HFF-Myc (cell line): ENCODE measurements at places on chromosomes 13 and 19.
A peak's percentile ranks its signal among the peaks of the same experiment; 100 is the strongest.

DNA sequence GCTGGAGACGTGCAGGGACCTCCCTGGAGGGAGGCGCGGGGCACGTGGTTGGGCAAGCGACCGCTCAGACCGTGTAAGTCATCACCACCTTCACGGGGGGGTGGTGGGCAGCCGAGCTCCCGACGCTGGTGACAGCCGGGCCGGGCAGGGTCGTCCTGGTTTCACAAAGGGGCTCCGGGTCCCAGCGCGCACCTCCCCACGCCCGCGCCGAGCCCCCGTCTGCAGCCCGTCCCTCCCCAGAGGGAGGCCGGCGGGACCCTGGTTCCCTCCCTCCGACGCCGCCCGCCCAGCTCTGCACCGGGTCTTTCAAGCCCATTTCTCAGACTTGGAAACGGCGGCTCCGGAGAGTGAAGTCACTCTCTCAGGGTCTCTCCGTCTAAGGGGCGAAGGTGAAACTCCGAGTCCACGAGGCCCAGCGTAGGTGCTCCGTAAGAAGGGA lies 729 bp upstream of the ARID3A start:
- DNase-seq, result peak; percentile 41

DNA sequence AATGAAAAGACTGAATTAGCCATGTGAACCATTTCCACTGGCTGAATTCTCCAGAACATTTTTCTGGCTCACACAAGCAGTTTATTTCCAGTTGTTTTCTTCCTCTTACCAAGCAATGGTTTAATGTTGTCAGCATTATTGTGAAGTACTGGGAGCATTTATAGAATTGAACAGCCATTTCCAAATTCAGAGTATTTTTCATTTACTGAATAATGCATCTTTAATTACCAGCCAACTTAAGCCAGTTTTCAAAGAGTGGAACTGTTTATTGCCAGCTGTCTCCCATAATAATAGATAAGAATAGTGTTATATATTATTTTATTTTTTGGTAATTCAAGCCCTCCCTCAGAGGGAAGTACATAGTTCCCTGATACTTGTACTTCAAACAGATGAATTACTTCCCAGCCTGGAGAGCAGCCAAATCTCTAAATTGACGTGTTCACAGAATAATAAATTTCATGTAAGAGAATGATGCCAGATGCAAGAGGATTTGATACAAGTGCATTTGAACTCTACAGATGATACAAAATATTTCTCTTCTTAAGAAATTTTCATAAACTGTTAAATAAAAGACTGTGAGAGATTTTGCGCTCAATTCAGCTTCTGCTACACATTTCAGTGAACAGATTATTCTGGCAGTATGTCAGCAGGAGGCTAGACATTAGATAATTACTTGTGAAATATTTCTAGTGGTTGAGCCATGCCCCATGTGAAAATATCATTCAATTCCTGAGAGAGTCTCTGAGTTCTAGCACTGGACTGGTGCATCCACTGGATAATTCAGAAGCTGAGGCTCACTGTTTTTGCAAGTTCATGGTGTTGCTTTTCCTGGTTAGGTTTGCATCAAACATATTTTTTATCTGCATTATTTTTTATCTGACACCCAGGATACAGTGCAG lies 315.9 kb downstream of the SLC7A1 start:
- DNase-seq, result no peak

GRCh38 chr19:17025361-17025760 lies 1.2 kb downstream of the CPAMD8 start:
- DNase-seq, result no peak

GRCh38 chr19:29446361-29446760 lies 79.4 kb upstream of the VSTM2B start:
- DNase-seq, result no peak

DNA sequence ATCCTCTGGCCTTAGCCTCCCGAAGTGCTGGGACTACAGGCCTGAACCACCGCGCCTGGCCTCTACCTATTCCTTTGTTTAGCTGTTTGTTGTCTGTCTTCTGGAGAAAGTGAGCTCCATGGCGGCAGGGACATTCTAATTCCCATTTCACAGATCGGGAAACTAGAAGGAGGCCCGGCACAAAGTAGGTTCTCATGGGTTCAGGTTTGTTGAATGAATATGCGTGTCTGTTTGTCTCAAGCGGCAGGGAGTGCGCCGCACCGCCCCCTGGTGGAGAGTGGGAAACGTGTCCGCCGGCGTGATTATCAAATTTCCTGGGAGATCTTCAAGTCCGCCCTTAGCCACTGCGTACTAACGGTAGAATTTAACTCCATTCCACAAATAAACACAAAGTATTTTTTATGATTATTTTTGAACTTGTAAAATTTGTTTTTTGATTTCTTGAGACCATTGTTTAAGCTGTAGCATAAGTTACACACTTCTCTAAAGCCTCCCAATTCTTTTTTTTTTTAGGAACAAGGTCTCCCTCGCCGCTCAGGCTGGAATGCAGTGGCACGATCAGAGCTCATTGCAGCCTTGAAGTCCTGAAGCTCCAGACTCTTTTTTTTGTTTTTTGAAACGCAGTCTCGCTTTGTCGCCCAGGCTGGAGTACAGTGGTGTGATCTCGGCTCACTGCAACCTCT lies 8.9 kb upstream of the CCDC9 start:
- no peak for DNase-seq

DNA sequence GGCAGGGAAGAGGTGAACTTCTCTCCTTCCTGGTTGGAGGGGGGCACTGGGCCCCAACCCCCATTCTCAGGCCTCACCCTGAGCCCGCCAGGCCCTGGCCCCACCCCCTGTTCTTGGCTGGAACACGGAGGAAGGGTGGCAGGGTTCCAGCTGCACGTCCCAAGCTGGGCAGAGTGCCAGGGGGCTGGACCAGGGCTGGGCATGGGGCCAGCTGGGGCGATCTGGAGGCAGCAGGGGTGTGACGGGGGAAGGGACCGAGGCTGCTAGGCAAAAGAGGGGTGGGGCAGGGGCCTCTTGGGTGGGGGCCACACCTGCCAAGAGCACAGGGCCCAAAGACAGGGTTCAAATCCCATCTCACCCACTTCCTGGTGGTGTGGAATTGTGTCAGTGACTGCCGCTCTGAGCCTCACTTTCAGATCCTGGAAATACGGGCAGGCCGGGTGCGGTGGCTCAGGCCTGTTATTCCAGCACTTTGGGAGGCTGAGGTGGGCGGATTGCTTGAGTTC lies 2.2 kb downstream of the HIF3A start:
- peak; percentile 70 for DNase-seq

GRCh38 chr13:42009057-42009456 lies 39.4 kb upstream of the DGKH start:
- DNase-seq, result no peak

GRCh38 chr19:39554701-39555311 lies 14.8 kb upstream of the EID2 start:
- no peak for DNase-seq

DNA sequence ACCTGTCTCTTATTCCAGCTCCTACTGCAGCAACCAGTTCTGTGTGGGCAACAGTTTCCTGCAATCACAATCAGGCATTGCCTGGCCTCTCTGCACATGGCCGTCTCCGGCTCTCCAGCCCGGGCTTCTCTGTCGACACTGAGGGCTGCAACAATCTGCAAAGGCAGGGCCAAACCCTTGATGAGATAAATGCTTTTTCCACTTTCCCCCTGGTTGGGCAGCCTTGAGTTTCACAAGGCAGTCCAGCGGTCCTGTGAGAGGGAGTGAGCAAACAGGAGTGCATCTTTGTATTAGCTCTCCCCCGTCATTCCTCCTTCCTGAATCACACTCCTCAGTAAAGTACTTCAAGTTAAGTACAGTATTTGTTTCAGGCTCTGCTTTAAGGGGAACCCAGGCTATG lies 40.7 kb upstream of the VWA8 start:
- peak; percentile 4 for DNase-seq

DNA sequence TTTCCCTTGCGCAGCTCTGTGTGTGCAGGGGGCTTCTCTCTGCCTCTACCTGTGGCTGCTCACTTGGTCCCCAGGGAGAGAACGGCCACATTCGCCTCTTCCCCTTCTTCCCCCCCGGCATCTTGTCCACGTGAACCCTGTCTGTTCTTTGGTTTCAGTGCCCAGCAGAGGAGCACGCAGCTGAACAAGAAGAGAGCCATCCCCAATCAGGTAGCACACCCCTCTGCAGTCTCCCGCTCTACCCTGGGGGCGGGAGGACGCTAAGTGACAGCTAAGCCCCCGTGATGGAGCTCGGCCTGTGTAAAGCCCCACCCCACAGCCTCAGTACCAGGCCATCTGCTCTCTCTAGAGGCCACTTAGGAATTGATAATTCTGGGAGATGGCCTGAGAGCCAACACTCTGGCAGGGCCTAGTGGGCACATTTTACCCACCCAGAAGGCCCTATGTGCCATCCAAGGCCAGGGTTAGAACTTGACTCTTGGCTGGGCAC lies 30.2 kb downstream of the TMED1 start:
- DNase-seq, result no peak

DNA sequence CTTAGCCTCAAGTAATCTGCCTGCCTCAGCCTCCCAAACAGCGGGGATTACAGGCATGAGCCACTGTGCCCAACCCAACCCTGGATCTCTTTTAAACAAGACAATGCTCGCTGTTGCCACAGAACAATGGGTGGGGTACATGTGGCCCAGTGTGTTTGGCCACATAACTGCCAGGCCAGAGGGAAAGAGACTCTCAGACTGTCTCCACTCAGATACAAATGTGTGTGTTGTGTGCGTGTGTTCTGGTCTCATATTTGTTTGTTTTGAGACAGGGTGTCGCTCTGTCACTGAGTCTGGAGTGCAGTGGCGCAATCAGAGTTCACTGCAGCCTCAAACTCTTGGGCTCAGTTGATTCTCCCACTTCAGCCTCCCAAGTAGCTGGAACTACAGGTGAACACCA lies 25.8 kb downstream of the LDLR start:
- no peak for DNase-seq

DNA sequence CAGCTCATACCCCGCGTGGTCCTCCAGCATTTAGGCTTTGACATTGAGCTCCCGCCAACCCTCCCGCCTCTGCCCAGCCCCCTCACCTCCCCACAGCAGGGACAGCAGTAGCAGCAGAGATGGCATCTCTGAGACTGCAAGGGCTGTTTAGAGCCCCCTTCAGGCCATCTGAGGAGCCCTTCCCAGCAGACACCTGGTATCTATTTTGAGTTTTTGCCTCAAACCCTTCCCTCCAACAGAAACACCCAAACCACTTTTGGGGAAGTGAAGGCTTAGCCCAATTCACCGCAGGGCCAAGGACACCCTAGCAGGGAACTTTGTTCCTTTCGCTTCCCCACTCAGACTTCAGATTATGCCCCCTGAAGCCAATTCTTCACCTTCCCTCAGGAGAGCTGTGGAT lies 6.3 kb upstream of the ZNF175 start:
- DNase-seq, result no peak

GRCh38 chr19:33100894-33101644 lies 20.1 kb downstream of the GPATCH1 start:
- DNase-seq, result no peak

DNA sequence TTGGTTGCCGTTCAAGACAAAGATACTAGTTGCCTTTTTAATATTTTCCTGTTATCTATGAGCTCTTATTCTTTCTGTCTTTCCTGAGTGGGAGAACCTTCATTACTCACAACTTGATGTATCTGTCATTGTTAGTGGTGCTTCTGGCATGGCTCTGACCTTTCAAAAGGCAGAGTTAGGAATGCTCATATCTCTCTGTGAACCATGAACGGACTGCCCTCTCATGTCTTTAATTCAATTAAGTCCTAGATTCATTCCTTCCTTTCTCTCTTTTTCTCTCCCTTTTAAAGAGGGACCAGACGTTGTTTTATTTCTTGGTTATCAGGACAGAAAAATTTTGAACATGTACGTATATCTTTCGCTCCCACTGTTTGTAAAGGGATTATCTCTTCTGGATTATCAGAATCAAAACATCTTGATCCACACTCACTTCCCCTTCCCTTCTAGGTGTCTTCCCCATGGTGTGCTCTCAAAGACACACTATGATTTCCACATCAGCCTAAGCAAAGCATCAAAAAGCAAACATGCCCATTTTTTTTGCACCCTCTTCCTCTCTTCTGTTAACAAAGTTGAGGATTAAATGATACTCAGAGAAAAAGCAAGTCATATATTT lies 90.3 kb downstream of the LRCH1 start:
- no peak for DNase-seq

DNA sequence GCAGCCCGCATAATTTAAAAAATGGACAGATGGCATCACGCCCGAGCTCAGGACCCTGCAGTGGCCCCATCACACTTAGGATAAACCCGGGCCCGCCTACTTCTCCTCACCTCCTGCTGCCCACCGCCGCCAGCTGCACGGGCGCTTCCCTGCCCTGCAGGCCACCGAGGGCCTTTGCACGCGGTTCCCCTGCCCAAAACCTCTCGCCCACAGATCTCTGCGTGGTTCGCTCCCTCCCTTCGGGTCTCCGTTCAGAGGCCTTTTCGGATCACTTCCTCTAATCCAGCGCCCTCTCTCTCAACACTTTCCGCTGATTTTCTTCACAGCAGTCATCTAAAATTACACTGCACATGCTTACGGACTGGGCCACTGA lies 1.8 kb downstream of the SHISA7 start:
- no peak for DNase-seq

DNA sequence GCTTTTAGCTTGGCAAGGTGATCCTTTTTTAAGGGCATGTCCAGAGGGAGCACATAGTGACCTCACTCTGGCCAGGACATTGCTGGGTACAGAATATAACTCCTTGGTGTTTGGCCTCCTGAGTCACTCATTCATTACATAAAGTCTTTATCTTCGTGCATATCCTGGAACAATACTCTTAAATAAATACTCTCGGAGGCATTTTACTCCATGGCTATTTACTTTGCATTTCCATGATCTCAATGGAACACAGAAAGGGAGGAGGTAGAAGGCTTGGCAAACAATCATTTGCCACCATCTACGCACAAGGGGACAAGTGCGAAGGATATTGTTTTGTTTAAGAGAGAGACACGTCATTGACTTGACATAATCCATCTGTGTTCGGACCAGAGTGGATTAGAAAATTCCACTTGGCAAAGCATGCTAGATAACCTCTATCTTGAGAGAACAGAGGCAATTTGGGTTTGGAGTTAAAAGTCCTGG lies 210.0 kb downstream of the IRS2 start:
- no peak for DNase-seq

GRCh38 chr19:40370997-40371801 lies 18.8 kb downstream of the HIPK4 start:
- DNase-seq, result no peak

DNA sequence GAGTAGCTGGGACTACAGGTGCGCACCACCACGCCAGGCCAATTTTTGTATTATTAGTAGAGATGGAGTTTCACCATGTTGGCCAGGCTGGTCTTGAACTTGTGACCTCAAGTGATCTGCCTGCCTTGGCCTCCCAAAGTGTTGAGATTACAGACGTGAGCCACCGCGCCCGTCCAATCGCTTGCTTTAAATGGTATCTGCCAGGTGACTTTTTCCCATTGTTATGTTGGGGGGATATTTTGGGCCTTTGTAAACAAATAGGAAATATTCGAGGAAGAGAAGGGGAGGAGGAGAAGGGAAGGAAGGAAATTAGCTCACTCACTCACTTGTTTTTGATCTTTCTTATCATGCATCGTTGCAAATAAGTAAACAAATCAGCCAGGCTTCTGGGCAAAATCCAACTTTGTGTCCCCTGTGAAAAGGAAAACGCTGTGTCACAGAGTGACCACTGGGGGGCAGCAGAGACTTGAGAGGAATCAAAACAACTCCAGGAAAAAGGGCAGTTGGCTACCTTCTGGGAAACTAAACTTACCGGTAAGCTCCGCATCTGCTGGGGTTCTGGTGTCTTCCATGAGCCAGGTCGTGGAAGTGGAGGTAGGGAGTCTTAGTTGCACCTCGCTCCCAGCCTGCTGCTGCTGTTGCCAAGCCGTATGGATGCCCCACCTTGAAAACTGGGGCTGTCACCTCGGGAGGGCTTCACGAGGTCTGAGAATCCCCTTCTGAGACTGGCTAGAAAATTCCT lies 9.3 kb upstream of the RANBP3 start:
- peak; percentile 56 for DNase-seq

GRCh38 chr13:30806784-30807183 lies 71.4 kb downstream of the ALOX5AP start:
- peak; percentile 52 for DNase-seq
